NCI-H524 (cell line): ENCODE measurements at places on chromosomes 16 and 17.

DNA sequence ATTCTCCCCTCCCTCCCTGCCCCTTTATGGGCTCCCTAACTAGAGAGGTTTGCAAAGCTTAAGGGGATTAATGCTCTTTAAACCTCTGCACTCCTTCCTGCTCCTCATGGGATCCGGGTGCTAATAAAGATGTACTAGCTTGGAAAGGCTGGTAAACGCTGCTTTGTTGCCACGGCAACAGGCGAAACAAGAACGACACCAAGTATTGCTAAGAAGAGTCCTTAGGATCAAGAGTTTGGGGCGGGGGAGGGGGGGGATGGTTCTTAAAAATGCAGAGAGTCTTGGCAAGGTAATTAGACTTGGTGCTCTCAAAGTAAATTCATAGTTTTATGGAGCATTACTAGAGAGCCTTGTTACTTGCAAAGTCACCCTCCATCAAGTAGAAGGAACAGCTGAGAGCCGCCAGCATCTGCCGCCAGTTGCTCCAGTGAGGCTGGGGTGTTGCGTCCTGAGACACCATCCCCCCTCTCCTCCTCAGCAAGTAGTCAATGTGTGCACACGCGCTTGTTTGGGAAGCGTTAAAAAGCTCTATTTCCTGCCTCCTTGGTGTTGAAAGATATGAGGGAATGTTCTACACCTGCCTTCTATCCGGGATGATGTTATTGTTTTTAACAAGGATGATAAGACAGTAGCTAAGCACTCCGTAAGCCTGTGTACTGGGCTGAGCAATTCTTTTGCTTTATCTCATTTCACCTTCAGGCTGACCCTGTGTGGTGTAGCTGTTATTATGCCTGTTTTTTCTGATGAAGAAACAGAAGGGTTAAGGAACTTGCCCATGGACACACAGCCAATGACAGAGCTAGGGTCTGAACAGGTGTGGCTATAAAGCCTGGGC lies 190.9 kb downstream of the CCDC182 start:
- DNase-seq, result peak; percentile 99

DNA sequence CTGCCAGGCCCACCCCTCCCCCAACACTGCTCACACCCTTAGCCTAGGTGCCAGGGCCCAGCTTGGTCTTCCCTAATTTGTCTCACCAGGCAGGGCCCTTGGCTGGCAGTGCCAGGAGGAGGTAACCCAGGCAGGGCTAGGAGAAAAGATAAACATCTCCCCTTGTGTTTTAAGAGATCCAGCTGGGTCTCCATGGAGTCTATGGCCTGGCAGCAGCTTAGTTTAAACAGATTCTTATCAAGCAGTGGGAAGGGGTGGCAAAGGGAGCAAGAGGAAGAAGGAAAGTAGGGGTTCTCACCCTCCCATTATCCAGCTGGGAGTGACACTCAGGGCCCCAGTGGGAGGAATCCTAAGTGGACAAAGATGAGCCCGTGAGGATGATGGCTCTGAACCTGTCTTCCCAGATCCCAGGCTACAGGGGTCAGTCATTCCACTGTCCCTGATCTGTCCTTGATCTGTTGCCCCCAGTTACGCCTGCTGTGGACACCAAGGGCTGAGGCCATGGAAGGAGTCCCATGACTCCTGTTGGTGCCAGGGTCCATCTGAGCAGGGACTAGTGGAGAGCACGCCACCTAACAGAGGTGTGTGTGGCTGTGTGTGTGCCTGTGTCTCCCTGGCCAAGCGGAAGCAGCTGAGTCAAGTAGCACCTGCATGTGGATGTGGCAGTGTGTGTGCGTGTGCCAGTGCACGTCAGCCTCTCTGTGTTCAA lies 47.4 kb upstream of the MEIOC start:
- DNase-seq, result no peak

- DNase-seq, result no peak
These were observed 22.4 kb downstream of the RBL2 start for GRCh38 chr16:53456625-53457024.

DNA sequence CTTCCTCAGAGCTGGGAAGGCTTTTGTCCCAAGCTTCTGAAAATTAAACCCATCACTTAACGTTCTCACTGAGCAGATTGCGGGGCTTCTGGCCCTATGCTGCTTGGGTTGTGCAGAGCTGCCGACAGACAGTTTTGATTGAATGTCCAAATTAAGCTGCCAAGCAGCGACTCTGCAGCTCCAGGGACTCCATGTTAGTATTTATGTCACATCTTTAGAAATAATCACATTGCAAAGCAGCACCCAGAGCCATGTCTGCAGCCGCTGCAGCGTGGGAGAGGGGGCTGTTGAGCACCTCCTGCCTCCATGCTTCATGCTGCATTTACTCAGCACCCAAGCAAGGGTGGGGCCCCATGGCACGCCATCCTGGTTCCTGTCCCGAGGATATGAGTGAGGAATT lies 178.2 kb upstream of the CACNG3 start:
- no peak for DNase-seq

DNA sequence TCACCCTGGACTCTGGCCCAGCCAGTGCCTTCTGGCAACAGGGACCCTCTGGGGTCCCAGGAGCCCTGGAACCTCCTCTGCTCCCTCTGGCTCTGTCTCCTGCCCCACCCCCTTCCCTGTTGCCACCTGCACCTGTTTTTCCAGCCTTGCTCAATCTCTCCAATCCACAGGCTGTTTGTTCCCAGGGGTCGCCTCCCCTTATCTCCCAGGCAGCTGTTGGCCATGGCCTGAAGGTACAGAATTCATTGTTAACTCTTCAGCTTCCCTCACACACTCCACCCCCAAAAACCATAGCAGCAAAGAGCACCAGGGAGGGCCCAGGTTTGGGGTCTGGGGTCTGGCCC lies 39.3 kb upstream of the TOB1 start:
- DNase-seq, result peak; percentile 70
